Fibroblast of skin of abdomen (primary cell): ENCODE measurements at places on chromosomes 12 and 14.

DNA sequence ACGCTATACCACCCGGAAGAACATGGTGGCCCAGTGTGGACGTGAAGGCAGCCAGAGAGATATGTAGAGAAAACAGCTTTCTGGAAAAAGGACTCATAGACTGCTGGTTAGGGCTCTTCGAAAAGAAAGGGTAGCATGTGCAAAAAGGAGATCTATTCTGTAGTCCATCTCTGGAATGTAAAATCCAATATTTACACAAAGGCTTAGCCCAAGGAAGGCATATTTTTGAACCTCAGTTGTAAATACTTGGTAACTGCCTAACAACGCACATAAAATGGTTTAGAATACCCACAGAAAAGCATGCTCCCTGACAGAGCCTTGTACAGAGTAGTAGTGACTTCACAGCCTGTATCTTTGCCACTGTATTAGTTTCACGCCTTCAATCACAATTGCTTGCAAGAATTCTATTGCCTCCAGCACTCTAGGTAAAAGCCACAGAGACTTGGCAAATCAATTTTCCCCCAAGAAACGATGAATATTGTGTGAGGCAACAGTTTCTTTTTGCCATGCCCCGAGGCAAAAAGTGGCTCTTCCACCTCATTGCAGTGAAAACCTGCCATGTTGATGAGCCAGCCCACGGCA is 59.2 kb downstream of the TRIM9 start:
- DNase-seq: no peak

- no peak for DNase-seq
These were observed 22.2 kb downstream of the SGPP1 start for GRCh38 chr14:63705561-63706070.

GRCh38 chr14:54772451-54772881 is 130.2 kb downstream of the GCH1 start:
- DNase-seq: peak; percentile 47

DNA sequence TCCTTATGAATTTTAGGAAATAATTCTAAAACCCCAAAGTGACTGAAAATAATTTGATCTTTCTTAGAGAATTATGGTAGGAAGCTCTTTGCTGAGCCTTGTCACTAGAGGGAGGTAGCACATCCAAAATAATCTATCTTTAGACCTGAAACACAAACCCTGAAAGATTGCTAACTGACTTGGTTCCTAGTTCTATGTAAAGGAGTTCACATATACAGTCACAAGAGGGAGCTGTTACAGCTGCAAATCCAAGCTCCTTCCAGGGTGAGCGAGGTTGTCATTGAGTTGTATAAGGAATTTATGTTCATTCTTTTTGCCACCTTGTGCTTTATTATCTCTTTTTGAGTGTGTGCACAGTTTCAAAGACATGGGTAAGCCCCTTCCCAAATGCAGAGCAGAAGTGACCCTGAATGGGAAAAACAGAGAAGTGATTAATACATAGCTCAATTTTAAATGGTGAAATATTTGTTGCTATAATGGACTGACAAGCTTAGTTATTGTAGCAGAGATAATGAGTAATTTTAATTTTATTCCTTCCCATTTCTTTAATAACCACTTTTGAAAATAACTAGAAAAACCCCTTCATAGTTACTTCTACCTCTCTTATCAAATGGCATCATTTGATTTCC is 387.9 kb downstream of the DAD1 start:
- DNase-seq: peak; percentile 48

DNA sequence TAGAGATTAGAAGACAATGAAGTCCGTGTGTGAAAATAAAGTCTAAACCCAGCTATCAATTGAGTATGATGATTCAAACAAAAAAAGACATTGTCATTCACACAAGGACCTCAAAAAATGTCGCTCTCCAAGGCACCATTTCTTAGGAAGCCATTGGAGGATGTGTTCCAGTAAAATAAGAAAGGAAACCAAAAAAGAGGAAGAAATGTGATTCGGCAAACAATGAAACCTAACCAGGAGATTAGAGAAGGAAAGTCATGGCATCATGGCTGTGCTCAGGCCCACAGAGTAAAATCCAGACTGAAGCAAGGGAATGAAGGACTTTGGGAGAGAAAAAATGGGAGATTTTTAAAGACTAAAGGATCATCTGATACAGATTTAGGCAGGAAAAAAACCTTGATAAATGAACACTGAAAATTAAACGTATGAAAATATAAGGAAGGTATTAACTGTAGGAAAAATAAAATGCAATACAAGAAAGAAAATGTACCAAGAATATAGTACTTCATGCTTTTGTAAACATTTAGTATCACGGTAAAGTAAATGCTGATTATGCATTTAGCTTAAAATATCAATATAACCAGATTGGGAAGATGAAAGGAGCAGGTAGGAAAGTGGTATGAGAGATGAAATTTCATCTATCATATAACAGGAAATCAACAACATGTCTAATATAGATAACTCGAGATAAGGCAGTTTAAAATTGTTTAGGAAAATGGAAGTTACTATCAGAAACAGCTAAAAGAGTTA is 38.2 kb upstream of the MTHFD1 start:
- no peak for DNase-seq

DNA sequence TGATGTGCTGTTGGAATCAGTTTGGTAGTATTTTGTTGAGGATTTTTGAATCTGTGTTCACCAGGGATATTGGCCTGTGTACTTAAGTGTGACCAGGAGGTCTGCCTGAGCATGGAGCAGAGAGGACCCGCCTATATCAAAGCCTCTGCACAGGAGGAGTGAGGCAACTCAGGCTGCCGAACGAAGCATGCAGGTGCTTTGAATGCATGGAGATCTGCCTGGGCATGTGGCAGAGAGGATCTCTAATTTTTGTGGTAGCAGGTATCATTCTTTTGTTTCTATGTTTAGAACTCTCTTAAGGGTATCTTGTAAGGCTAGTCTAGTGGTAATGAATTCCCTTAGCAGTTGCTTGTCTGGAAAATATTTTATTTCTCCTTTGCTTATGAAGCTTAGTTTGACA is 26.9 kb downstream of the RAB3IP start:
- DNase-seq: no peak

DNA sequence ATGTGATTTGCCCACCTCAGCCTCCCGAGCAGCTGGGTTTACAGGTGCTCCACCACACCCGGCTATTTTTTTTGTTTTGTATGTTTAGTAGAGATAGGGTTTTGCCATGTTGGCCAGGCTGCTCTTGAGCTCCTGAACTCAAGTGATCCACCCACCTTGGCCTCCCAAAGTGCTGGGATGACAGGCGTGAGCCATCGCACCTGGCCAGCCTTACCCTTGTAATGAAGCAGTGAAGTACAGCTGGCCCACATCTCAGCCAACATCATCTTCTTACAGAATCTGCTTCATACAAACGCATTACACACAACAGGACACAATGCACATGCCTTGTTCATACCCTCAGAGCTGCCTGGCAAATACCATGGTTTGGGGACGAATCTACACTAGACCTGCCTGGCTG is 31.3 kb upstream of the CHFR start:
- no peak for DNase-seq

- DNase-seq: peak; percentile 18
These were observed 154.0 kb downstream of the ITPR2 start for GRCh38 chr12:26678697-26679660.

GRCh38 chr14:99590746-99591555 is 13.1 kb downstream of the CCDC85C start:
- DNase-seq: peak; percentile 31

DNA sequence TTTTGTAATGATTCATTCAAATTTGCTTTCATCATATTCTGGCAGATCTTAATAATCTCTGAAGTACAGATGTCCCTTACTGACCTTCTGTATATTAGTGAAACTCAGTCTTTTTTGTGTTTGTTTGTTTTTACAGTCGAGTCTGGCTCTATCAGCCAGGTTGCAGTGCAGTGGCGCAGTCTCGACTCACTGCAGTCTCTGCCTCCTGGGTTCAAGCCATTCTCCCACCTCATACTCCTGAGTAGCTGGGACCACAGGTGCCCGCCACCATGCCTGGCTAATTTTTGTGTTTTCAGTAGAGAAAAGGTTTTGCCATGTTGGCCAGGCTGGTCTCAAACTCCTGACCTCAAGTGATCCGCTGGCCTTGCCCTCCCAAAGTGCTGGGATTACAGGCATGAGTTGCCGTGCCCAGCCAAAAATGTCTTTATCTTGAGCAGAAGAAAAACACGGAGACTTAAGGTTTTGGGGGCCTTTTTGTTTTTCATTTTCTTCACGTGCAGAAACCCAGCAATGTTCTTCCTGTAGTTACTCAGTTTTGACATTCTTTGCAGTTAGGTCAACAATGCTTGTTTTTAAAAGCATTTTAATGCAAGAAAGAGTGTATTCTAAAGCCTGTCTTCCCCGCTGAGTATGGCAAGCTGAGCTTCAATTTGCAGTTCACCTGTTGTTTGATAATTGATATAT is 79.5 kb downstream of the FAR2 start:
- no peak for DNase-seq

DNA sequence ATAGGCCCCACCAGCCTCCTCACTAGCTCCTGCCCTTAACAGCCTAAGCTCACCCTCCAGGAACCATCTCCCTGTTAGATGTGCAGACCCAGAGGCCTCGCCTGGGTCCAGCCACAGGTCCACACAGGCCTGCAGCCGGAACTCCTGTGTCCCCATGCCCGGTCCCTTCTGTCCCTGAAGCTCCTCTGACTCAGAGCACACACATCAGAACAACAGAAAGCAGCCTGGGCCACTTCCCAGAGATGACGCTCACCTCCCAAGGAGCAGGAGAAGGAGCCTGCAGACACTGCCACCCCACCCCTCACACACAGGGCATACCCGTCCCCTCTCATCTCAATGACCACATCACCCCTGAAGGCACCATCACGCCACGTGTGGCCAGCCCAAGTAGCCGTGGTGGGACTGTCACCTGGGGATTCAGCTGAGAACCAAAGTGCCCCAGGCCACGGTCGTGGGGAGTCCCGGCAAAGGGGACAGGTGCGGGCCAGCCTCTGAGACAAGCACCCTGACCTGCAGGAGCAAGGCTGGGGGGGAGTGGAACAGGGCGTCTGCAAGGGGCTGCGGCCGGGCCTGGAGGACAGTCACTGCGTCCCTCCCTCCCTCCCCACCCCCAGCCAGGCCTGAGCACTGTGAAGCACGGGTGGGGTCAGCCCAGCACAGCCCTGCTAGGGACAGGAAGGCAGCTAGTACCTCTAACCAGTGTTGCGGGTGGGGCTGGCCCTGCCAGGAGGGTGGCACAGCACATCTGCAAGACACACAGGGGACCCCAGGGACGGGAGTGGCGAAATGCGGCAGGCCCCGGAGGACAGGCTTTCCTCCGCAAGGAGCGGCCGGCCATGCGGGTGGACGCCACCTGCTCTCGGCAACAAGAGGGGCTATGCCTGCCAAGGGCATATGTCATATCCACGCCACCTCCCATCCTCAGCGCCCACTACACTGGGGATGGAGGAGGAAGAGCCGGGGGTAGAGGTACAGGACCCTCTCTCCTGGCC is 5.5 kb downstream of the AKT1 start:
- no peak for DNase-seq

GRCh38 chr14:58849601-58850000 is 211.8 kb downstream of the DACT1 start:
- DNase-seq: no peak

- DNase-seq: peak; percentile 14
These were observed 213.1 kb upstream of the FLRT2 start for GRCh38 chr14:85316701-85317410.

- DNase-seq: no peak
These were observed 356.6 kb downstream of the CEP128 start for GRCh38 chr14:80584744-80585505.

- no peak for DNase-seq
These were observed 71.9 kb downstream of the GSC start for GRCh38 chr14:94697773-94698556.

DNA sequence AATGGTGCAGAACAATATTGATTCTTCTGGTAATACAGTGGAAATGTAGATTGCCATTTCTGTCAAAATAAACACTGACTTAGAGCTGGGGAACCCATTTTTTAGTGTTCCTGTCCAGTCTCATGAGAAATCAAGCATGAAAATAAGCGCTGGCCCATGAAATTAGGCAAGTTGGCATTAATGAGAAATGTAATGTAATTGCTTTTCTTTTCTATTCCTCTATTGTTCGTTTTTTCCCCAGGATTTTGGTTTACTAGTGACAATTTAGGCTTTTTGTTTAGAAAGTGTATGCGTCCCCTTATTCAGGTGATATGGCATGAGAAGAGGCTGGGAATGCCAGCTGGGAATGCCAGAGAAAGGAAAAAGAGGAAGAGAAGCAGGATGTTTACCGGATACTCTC is 64.4 kb upstream of the KICS2 start:
- DNase-seq: no peak

- no peak for DNase-seq
These were observed 670 bp downstream of the DYRK2 start for GRCh38 chr12:67649261-67649569.

GRCh38 chr12:14256121-14256520 is 109.4 kb upstream of the ATF7IP start:
- DNase-seq: peak; percentile 47

DNA sequence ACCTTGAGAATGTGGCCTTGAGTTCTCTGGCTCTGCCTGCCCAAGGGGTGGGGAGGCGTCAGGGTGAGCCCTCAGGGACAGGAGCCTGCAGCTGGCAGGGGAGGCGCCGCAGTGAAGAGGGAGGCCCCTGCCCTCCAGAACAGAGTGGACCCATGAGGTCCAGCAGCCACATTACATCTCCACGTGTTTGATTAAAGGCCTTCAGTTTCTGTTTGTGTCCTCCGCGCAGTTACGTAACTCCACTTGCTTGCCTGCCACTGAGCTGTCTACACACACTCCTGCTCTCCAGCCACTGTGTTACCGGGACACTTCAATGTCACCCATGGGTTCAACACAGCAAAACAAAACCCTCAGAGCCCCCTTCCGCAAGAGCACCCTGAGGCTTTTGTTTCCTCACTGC is 70.4 kb downstream of the CHGA start:
- DNase-seq: no peak

DNA sequence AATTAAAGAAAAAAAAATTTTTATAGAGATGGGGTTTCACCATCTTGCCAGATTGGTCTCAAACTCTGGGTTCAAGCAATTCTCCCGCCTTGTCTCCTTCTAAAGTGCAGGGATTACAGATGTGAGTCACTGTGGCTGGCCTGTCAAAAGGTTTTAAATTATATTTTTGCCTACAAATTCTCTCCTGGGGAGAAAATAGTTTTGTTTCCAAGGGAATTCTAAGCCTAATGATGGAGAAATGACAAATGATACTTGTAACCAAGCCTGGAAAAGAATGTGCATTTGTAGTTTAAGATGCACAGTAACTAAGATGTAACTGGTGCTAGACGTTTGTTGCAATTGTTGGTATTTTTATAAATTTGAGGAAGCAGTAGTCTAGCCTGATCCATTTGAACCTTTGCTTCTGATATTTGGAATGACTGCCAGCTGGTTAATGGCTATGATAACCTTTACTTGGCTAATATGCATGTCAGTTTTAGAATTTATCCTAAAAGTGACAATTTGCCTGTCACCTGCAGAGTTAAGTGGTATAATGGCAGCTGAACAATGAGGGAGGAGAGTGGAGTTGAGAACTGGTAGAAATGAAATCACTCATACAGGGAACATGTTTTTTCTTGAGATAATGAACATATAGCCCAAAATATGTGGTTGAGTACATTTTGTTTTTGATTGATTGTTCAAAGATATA is 148.0 kb downstream of the FUT8 start:
- DNase-seq: peak; percentile 72
